Activated T-cell treated with anti-CD3 and anti-CD28 coated beads for 1 hour (primary cell): ENCODE measurements at places on chromosomes 11 and 22.

- peak; percentile 18 for DNase-seq
Observed at GRCh38 chr22:22954656-22955055, 67.0 kb downstream of the IGLL5 start.

DNA sequence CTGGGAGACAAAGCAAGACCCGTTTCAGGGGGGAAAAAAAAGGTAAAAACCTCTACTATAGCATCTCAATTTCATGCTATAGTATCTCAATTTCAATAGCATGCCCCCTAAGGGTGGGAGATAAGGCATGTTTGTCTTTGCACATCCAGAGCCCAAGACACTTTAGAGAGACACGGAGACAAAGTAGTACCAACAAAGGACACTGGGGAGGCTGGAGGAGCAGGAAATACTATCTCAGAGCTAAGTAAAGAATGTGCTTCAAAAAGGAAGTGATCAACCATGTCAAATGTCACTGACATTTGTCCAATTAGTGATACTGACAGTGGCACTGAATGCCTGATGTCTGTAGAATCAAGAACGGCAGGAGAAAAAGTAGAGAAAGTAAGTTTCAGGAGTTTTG is 68.6 kb downstream of the RRAS2 start:
- DNase-seq: no peak

GRCh38 chr22:43515902-43516301 is 104.1 kb downstream of the MPPED1 start:
- no peak for DNase-seq

DNA sequence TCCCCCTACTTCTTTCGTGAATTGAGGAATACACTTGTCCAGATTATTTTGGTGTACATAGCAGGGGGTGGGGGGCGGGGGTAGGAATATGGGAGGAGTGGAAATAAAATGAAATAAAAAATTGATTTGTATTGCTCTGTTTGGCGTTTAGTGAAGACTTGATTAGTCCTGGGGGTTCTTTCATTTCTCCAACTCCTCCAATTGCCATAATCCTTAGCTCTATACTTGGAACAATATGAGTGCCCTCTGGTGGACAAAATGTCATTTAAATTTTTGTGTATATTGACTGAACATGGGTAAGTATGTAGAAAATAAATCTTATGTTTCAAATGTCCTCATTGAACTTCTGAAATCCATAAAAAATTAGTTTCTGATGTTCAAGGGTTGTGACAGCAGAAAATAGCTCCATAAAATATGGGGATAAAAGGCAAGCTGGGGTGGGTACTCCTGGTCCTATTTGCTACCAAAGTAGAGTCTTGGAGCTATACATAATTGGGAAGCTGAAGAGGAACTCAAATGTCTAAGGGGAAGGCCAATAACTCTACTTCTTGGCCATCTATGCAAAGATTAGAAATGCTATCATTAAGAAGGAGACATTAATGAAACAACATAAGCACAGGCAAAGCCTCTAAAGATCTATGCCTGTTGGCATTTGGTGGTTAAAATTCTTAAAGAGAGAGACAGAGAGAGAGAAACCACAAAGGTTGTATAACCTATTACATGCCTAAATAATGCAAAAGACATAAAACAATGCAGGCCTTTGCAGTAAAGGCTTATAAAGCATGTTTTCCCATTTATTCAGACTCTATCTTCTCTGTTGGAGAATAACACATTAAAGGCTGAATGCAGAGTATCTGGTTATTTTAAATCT is 421.6 kb downstream of the METTL15 start:
- DNase-seq: no peak

GRCh38 chr22:41911001-41911611 is 3.8 kb downstream of the SHISA8 start:
- DNase-seq: no peak

GRCh38 chr11:22809893-22810292 is 19.7 kb downstream of the SVIP start:
- DNase-seq: no peak

GRCh38 chr11:75635066-75635862 is 33.6 kb downstream of the MAP6 start:
- DNase-seq: no peak

GRCh38 chr11:9972989-9973388 is 309.1 kb downstream of the SWAP70 start:
- DNase-seq: no peak

GRCh38 chr11:6300325-6300724 is 20.0 kb downstream of the CAVIN3 start:
- DNase-seq: no peak

- DNase-seq: no peak
Observed at GRCh38 chr22:48575618-48576332, 1251.9 kb downstream of the BRD1 start.

GRCh38 chr22:16717699-16718558 is 107.3 kb downstream of the XKR3 start:
- no peak for DNase-seq

- DNase-seq: no peak
Observed at GRCh38 chr22:24096758-24097115, 84.5 kb upstream of the SUSD2 start.

DNA sequence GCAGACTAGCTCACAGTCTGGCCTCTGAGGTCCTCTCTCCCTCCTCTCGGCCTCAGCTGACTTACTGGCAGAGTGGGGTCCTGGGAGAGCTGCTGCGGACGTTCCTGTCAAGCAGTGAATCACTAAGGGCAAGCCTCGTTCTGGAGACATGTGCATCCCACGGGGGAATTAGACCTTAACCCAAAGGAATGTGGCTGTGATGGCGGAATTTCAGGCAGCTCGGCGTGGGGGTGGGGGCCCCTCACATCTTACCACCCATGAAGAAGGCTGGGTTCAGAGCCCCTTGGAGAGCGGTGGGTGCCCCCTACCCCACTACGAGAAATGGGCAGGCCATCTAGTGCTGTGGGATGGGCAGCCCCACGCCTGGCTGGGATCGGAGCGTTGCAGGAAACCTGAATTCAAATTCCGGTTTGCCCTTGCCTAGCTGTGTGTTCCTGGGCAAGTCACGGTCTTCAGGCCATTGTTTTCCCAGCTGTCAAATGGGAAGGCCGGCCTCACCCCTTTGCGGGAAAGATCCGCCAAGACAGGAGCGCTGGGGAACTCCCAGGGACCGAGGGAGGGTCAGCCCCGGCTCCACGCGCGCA is 554 bp downstream of the LRRC32 start:
- no peak for DNase-seq
